ENCODE measurements at places on chromosomes 5 and 9.

- DNase-seq, result no peak
Observed at GRCh38 chr5:35048910-35049309, 1.2 kb upstream of the AGXT2 start.

DNA sequence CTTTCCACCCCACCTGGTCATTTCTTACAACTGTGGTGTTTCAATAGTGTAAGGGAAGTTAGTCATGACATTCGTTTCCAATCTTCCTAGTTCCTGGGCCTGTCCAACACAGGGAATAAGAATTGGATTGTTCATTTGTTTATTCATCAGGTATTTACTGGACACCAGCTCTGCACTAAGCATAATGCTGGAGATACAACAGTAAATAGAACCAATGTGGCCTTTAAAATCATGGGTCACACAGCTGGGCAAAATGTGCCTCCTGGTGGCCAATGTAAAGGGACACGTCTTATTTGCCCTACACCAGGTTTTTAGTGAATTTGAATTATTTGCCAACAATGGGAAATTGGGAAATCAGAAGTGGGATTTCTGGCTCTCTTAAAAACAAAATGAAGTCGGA, 10.4 kb downstream of the ABLIM3 start:
- no peak for DNase-seq

DNA sequence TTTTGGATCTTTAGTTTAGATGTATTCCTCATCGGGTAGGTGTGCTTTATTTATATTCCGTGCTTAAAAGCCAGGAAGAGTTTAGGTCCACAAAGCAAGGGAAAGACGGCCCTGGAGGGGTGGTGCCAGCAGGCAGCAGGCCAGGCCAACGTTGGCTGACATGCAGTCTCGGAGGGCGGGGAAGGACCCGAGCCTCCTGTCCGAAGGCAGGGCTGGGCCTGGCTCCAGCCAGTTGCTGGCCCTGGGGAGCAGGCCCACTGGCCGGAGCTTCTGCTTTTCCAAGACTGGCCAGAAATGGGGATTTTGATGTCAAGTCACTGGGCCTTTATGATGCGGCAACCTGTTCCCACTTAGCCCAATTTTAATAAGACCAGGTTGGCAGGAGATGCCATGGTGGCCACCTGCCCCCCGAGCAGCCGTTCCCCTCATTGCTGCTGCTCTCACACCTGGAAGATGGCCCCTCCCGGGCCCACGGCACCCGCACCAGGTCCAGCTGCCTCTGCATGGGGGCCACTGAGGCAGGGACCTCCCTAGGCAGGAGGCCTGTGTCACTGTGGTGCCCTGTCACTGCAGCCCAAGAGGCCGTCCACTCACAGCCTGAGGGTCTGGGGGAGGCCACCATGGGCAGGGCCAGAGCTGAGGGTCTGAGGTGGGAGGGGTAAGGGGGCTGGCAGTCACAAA, 23.2 kb downstream of the LPCAT1 start:
- peak; percentile 81 for DNase-seq

DNA sequence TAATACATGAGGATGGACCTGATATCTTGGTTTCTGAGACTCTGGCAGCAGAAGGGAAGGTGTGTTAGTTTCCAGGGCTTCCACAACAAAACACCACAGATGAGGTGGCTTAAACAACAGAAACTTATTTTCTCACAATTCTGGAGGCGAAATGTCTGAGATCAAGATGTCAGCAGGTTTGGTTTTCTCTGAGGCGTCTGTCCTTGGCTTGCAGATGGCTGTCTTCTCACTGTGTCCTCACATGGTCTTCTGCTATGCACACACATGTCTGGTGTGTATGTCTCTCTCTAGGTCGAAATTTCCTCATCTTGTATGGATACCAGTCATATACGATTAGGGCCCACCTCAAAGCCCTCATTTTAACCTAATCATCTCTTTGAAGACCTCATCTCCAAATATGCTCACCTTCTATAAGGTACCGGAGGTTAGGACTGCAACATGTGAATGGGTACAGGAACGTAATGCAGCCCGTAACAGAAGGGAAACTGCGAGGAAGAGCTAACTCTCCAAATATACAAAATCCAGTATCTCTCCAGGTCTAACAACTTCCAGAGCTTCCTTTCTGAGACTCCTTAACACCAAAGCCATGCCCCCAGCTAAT, 139.8 kb upstream of the SMARCA2 start:
- DNase-seq, result no peak

DNA sequence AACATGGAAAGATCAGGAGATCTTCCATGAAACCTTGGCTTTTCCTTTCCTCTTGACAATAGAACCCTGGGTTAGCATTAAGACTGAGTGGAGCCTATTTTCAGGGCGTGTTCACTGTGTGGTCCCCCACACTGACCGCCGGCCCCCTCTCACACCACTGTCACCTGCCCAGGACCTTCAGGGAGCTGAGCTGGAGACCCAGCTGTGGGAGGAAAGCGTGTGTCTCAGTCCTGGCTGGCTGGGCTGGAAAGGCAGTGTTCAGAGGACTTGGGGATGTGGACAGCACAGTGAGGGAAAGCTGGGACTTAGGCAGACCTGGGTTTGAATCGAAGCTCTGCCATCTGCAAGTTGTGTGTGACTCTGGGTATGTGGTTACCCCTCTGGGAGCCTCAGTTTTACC, 268.1 kb downstream of the NSG2 start:
- no peak for DNase-seq

- no peak for DNase-seq
Observed at GRCh38 chr5:135484674-135485086, 32.5 kb upstream of the TIFAB start.

DNA sequence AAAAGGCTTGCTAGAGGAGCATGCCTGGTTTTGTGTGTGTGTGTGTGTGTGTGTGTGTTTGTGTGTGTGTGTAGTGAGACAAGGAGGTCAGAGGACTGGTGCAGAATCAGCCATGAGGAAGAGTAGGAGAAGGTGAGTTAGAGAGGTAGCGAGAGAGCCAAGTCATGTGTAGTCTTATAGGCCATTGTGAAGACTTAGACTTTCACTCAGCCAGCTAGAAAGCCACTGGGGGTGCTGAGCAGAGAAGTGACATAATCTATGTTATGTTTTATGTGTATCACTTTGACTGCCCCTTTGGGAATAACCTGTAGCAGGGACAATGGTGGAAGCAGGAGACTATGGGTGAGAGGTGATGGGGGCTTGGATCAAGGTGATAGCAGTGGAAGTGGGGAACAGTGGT, 180.5 kb upstream of the CLINT1 start:
- DNase-seq, result no peak

GRCh38 chr5:157918811-157919742, 60.1 kb upstream of the CLINT1 start:
- no peak for DNase-seq

DNA sequence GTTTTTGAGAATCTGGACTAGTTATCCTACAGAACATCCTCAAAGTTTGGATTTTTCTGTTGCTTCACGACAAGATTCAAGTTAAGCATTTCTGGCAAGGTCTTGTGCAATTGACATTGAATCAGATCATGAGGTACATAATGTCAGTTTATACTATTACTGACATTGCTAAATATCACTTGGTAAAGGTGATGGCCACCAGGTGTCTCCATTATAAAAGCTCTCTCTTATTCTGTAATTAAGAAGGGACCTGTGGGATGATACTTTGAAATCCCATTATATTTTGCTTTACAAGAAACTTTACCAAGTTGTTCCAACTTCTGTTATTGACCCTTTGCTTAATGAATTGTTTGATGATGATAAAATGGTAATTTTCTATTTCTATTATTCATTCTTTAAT, 131.0 kb upstream of the ASTN2 start:
- DNase-seq, result no peak

- no peak for DNase-seq
Observed at GRCh38 chr5:179297026-179297425, 48.2 kb downstream of the ADAMTS2 start.

DNA sequence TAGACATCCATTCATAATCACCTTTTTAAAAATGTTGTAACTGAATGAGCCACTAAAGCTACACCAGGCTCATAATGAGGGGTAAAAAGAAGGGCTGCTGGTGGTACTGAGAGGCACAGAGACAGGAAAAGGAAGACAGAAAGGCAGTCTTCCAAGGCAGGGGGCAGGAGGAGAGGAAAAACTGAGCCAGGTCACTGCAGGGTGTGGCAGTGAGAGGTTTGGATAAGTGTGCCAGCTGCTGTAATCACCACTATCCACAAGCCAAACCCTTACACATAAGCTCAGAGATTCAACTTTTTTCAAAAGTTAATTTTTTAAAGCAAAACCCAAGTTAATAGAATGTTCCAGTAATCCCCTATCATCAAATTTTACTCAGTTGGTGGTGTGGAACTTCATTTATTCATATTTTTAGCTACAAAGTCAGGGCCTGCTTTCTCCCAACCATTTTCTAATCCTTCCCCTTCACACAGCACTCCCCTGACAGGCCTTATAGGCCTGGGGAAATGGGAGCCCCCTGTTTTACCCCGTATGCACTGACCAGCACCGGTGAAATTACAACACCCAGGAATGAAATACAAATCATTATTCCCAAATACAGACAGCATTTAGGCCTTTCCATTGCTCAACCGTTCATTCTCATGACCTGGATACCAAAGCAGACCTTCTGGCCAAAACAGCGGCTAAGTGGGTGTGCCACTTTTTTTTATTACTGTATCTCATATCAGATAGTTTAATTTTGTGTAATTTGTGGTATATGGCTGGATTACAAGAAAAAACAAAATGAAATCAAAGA, 76.3 kb downstream of the EFNA5 start:
- DNase-seq, result no peak

- DNase-seq, result peak; percentile 52
Observed at GRCh38 chr5:56429110-56429561, 196.0 kb upstream of the ANKRD55 start.

- DNase-seq, result no peak
Observed at GRCh38 chr5:123874600-123875201, 362.7 kb downstream of the CSNK1G3 start.

GRCh38 chr5:119311688-119312087, 44.1 kb upstream of the TNFAIP8 start:
- DNase-seq, result no peak

- DNase-seq, result no peak
Observed at GRCh38 chr5:131193106-131193505, 22.4 kb downstream of the LYRM7 start.

DNA sequence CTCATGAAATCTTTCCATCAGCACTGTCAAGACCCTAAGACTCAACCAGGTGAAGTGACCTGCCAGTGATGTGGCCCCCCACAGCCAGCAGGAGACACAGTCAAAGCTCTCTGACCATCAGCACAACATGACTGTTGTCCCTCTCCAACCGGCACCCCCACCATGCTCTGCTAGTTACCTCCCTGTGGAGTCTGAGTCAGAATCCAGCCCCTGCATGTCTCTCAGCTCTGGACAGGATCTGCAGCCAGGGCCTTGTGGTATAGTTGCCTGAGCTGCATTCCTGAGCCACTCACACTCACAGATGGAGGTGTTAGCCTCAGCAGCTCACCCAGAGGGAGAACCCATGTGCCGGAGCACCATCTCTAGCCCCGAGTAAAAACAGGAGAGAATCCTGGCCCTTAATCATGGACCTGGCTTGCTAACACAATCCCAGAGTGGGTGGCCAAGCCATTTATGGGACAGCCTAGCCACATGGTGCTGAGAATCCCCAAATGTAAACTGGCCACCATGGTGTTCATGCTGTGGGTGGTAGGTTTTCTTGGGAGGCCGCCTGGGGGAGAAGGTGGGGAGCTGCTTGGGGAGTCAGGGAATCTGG, 237.8 kb downstream of the PAPPA start:
- DNase-seq, result no peak

DNA sequence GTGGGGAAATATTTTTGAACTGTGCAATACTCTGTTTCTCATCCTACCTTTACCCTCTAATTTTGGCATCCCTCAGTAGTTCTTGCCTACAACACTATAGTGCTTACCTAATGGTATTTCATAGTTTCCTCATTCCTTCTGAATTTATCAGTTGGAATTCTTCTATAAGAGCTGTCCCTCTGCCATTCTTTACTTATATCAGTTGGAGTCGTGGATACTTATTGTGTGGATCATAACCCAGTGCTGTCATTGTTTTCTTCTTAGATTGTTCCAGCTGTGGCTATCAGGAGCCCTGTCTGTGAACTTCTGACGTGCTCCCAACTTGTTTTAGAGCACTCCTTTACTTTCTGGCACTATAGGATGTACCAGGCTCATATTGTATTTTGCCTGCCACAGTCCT, 146.1 kb upstream of the OTULINL start:
- DNase-seq, result no peak

DNA sequence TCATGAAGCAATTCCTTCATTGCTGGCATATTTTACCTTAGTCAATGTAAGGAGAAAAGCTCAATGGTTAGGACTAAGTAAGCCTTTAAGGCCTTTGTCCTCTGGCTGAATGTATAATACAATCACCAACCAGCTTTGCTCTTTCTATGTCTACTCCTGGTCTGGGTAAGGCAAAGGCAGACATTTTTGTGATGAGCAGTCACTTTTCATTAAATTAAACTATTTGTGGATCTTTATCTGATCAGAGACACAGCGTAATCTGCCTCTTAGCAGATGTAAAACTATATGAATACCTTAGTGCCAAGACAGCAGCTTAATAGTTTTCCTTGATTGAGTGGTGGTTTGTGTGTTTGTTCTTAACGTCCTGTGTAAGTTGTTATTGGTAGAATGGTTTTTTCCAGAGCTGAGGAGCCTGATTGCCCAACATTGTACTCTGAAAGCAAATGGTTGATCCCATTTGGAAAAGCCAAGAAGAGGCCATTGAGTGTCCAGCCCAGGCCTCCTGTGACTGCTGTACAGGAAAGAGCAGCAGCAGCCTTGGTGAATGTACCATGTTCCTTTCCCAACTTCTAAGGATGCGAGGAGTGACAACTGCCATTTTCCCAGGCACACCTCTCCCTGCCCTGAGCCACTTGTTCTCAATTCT, 16.5 kb upstream of the CXXC5 start:
- DNase-seq, result no peak

GRCh38 chr5:71732011-71732410, 12.9 kb downstream of the CARTPT start:
- no peak for DNase-seq

DNA sequence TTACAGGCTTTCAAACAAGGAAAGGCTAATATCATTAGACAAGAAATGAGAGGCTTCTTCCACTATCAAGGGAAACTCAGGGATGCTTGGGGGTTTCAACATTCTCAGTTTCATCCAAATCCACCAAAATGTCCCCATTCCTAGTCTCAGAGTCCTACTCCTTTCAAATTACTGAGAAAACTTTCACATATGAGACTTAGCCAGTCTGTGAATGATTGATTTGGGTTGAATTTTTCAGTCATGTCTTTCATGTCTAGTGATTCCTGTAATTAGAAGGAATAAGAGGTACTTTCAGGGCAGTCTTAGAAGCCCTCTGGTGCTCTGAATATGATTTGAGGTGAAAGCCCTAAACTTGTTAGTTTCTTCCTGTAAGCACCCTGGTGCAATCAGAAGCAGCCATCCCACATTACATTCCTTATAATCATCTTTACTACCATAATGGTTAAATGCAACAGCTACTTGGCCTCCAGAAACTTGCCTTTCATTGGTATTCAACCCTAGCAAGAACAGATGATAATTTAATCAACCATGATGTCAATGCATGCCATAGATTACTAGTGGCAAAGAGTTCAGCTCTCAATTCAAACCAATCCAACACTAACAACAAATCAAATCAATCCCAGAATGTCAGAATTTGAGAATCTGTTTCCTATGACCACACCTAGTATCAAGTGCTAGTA, 50.7 kb upstream of the RIC1 start:
- no peak for DNase-seq

GRCh38 chr9:93258818-93259489, 75.0 kb downstream of the WNK2 start:
- DNase-seq, result no peak

GRCh38 chr9:24939109-24939850, 393.6 kb upstream of the IZUMO3 start:
- no peak for DNase-seq

GRCh38 chr5:172380301-172380986, 73.9 kb downstream of the SH3PXD2B start:
- DNase-seq, result no peak

- DNase-seq, result no peak
Observed at GRCh38 chr5:125367702-125368101, 621.3 kb upstream of the ZNF608 start.
